ENCODE measurements at places on chromosomes 11 and 22.

GRCh38 chr11:28366549-28367346, 258.6 kb downstream of the METTL15 start:
- DNase-seq: no peak

- no peak for DNase-seq
These were observed 23.3 kb upstream of the FAR1 start for GRCh38 chr11:13644997-13645687.

DNA sequence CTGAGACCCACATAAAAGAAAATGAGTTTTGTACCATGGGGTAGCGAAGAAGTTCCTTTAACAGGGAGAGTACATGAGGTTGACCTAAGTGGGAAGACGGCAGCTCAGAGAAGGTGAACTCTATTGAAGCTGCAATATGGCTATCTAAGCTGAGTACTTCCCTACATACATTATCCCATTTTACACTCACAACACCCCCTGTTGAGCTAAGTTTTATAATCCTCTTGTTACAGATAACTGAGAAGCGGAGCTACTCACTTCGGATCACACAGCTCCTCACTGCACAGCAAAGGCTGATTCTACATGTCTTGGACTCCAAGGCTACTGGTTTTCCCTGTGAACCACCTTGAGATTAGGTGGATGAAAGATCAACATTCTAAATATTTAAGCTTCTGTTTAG, 8.2 kb upstream of the PIWIL4 start:
- DNase-seq: no peak

- DNase-seq: peak; percentile 99
These were observed 22.4 kb upstream of the MYH9 start for GRCh38 chr22:36409911-36410756.

GRCh38 chr22:27990451-27990840, 71.4 kb upstream of the PITPNB start:
- no peak for DNase-seq

DNA sequence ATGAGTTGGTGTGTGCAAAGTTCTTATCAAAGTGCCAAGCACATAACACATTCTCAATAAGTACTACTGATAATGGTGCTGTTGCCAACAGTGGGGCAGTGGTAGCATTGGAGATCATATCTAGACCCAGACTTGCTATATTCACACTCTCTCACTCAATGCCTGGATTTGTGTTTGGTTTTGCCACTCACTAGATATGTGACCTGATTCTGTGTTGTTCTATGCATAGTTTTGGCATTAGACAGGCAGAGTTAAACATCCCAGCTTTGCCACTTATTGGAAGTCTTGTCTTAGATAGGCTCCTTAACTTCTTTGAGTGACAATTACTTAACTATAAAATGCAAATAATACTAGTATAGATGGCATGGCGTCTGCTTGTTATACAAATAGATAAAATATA, 642.6 kb upstream of the CCDC179 start:
- DNase-seq: no peak

DNA sequence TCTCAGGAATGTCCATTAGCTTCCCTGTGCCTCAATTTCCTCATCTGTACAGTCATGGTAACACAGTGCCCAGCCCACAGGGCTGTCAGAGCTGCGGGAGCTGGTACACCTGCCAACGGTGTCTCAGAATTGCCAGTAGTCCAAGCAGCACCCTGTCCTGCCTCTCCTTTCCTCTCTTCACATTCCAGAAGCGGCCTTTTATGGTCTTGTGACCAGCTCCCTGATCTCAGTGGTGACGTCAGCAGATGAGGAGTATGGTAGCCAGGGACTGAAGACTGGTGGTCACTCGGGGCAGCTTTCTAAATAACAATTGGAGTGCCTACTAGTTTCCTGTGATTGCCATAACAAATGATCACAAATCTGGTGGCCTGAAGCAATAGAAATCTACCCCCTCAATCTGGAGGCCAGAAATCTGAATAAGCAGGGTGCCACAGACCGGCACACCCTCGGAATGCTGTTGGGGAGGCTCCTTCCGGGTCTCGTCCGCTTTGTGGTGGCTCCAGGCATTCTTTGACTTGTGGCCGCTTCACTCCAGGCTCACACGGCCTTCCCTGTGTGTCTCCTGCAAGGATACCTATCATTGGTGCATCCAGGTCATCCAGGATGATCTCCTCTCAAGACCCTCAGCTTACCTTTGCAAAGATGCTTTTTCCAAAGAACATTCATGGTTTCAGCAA, 2.1 kb downstream of the FADD start:
- DNase-seq: no peak

GRCh38 chr11:47078751-47079521, 97.7 kb downstream of the ARFGAP2 start:
- DNase-seq: no peak

- no peak for DNase-seq
These were observed 22.1 kb downstream of the IFITM10 start for GRCh38 chr11:1728301-1728700.

DNA sequence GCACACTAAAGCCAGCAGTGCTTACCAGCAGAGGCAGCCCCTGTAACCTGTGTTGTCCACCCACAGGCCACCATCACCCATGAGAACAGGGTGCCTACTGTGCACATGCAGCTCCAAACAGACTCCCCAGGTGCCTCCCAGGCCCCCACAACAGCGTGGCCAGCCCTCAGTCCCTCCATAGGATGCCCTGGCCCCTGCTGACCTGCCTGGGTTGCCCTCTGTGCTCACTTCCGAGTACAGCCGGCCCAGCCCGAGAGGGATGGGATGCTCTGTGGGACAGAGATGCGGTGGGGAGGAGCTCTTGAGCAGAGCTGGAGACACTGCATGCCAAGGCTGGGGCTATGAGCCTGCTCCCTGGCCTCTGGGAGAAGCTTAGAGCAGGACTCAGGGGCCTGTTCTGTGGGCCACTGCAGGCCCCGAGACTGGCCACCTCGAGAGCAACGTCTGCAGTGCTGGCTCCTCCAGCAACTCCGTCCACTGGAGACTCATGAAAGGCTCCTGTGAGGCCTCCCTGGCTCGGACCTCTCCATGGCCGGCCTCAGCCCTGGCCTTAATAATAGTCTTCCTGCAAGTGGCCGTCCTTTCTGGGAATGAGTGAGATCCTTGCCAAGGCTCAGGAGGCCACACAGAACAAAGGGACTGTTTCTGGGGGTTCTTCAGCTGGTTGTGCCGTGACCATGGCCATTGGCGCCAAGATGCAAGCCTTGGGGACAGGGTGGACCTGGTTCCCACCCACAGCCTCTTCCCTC, 27.0 kb downstream of the FADS2 start:
- peak; percentile 46 for DNase-seq

GRCh38 chr11:16796311-16796710, 57.9 kb downstream of the C11orf58 start:
- no peak for DNase-seq

DNA sequence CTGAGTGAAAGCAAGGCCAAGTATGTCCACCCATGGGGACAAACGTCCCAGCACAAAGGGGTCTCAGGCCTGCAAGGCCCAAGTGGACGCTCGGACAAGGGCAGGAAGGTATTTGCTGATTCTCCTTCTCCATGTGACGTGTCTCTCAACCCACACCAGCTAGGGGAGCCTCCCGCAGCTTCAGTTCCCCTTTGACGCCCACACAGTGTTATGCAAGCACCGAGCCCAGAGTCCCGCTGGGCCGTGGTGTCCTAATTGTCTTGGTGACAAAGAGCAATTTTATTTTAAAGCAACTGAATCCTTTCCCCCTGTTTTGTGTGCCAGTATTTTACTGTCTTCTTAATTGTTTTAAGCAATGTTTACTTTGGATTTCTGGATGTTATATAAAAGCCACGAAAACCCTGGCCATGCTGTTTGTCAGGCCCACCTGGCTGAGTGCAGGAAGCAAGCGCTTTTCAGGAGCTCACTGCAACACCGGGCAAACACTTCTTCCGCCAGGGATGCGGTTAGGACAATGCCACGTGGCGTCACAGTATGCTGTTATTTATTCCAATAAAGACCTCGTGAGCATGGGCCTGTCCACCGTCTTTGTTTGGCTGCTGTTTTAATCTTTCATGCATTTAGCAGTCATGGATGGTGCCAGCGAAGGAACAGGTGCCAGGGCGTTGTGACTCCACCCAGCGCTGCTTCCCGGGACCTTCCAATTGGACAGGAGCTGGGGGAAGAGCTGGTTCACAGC, 8.2 kb upstream of the PARVG start:
- DNase-seq: no peak

GRCh38 chr11:103055221-103055890, 36.6 kb downstream of the DCUN1D5 start:
- DNase-seq: no peak

GRCh38 chr11:70568035-70568813, 169.9 kb downstream of the CTTN start:
- peak; percentile 30 for DNase-seq

- no peak for DNase-seq
These were observed 17.7 kb downstream of the HTR3A start for GRCh38 chr11:113992459-113993110.

DNA sequence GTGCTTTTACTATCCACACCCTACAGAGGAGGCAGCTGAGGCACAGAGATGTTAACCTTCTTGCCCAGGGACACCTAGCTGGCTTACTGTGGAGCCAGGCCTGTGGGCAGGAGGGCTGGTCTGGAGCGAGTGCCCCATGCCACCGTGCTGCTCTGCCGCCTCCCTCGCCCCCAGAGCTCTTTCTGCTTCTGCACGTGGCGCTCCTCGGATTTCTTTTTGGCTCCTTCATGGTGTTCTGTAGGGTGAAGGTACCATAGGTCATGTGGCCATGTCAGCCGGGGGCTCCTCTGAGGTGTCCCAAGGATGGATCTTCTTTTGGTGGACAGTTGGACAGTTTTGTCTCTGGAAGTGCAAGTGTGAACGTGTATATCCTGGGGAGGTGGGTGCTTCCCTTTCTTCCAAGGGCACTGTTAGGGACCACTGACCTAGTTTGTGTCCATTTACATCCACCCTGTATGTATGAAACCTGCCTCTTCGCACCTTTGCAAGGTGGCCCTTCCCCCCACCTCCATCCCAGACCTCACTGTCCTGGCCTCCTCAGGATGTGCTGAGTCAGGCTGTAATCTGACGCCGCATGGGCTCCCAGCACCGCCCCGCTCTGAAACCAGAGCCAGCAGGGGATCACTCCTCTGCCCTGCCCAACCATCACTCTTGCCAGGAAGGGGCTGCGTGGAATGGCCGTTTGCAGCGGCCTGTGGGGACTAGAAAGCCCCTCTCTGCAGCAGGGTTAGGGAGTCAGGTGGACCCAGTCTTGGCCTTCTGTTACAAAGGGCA, 31.7 kb downstream of the POLR3H start:
- DNase-seq: no peak

DNA sequence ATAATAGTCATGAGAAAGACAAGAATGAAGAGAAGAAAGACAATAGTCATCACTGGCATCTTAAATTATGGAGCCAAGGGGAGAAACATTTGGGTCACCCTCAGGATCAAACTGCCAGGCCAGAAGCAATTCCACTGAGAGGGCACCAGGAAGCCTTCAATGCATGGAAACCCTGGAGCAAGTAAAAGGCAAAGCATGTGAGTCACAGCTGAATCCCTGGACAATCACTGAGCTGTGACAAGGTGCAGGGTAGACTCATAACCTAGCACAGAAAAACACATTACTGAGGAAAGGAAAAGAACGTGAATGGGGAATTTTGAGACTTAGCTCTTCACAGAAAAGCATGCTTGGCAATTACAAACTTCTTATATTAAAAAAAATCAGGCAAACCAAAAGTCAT, 1.6 kb downstream of the KCNJ1 start:
- DNase-seq: no peak

DNA sequence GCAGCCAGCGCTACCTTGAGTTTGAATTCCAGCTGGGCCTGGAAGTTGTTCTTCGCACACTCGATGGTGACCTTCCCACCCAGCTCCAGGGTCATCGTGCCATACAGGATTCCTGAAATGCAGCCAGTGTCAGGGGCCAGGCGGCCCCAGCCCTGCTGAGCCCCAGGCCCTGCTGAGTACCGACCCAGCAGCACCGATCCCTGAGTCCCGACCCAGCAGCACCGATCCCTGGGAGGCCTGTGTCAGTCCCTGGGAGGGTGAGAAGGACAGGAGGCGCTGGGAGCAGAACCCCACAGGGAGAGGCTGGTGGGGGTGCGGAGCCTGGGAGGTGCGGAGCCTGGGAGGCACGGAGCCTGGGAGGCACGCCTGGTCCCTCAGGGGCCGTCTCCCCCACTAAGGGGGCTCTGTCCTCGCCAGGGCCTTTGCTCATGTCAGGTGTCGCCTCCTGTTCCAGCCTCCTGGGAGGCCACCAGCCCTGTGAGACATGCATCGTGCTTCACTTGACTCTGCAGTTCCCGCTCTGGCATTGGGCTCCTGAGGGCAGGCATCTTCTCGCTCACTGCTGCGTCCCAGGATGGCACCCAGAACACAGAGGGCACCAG, 37.1 kb upstream of the CARS1 start:
- DNase-seq: peak; percentile 54

GRCh38 chr11:134519788-134520187, 107.7 kb upstream of the B3GAT1 start:
- DNase-seq: no peak
